Activated naive CD4-positive, alpha-beta T cell treated with anti-CD3 and anti-CD28 coated beads for 36 hours (primary cell): ENCODE measurements at places on chromosomes 5 and 9. TPM values are rescaled to one million over a fixed set of nuclear protein-coding genes. Genes with fewer than 3 reads are reported as not detected.

DNA sequence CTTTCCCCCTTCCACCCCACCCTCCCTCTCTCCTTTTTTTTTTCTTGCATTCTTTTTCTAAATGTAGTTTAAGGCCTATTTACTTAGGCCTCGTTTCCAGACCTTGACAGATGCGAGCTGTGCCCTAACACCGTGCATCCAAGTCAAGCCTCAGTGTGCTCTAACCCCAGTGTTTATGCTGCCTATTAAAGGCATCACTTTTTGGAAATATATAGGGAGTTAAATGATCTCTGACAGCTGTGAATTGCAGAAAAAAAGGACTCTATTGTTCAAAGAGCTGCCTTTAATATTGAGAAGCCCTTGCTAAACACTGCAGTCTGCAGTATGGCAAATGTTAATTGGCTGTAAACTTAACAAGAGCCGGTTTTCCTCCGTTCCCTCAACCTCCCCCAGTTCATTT lies 270.4 kb upstream of the TUT7 start:
- H3K4me3 ChIP-seq = no peak overlapping the region
- no peaks in the 10 kb centered on the region for H3K27me3 ChIP-seq
- no peak overlapping the region for H3K27ac ChIP-seq
- no peaks in the 10 kb centered on the region for H3K4me1 ChIP-seq
- H3K36me3 ChIP-seq = no peaks in the 10 kb centered on the region

- no peak overlapping the region for H3K27ac ChIP-seq
- DNase-seq = no peak
- no peak overlapping the region for H3K4me3 ChIP-seq
Observed at GRCh38 chr9:78831726-78832125, 534.8 kb downstream of the PSAT1 start.

- peaks cover 74% of the 10 kb centered on the region for H3K4me1 ChIP-seq
- H3K36me3 ChIP-seq = peaks cover 56% of the 10 kb centered on the region
Observed at GRCh38 chr5:157267761-157268480, 2.0 kb downstream of the CYFIP2 start.

DNA sequence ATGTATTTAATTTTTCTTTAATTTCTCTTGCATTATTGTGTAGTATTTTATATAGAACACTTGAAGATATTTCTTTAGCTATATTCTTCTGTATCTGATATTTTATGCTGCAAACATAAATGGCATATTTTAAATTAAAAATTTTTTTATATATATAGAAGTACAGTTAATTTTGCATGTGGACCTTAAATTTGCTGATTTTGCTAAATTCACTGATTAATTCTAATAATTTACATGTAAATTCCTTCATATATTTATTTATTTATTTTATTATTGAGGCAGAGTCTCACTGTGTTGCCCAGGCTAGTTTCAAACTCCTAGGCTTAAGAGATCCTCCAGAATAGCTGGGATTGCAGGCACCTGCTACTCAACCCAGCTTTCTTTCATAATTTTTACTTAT lies 276.9 kb downstream of the PRR16 start:
- H3K27me3 ChIP-seq = no peaks in the 10 kb centered on the region
- no peak overlapping the region for H3K27ac ChIP-seq
- H3K36me3 ChIP-seq = no peaks in the 10 kb centered on the region
- no peak overlapping the region for H3K4me3 ChIP-seq

The LURAP1L gene
- total RNA-seq = not detected

The C9orf57 gene
- not detected for total RNA-seq

DNA sequence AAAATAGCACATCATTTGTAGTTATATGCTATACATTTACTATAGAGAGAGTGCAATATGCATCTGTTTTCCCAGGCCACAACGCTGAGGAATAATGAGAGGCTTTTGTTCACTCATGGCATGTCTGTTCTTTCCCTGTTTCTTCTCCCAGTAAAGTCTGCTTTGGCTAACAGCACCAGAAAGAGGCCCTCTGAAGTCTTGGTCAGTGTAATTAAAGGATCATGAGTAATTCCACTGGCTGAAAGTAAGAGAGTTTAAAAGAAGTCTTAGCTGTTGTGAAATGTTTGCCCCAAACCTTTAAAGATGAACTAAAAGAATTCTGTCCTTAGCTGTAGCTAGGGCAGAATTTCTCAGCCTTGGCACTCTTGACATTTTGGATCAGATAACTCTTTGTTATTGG lies 228.8 kb downstream of the TLE4 start:
- H3K27ac ChIP-seq = no peak overlapping the region
- no peak overlapping the region for H3K4me3 ChIP-seq
- no peak for DNase-seq
- no peaks in the 10 kb centered on the region for H3K36me3 ChIP-seq
- no peaks in the 10 kb centered on the region for H3K27me3 ChIP-seq
- no peaks in the 10 kb centered on the region for H3K4me1 ChIP-seq

The SLC12A7 gene
- 13.6 TPM for total RNA-seq

The FGF1 gene
- not detected for total RNA-seq

DNA sequence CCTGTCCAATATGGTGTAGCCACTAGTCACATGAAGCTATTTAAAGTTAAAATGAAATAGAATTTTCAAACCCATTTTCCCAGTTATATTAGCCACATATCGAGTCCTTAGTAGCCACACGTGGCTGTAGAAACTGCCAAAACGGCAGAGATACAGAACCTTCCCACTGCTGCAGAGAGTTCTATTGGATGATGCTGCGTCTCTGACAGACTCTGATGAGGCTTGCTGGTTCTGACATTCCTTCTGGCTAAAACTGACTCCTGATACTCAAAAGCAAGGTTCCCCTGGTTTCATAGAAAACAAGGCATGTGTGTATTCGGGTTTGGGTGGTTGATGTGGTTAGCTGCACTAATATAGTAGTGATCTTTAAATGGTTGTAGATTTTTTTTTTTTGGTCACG lies 91.5 kb downstream of the TLE4 start:
- no peaks in the 10 kb centered on the region for H3K27me3 ChIP-seq
- DNase-seq = no peak
- peaks cover 25% of the 10 kb centered on the region for H3K4me1 ChIP-seq
- H3K4me3 ChIP-seq = no peak overlapping the region

DNA sequence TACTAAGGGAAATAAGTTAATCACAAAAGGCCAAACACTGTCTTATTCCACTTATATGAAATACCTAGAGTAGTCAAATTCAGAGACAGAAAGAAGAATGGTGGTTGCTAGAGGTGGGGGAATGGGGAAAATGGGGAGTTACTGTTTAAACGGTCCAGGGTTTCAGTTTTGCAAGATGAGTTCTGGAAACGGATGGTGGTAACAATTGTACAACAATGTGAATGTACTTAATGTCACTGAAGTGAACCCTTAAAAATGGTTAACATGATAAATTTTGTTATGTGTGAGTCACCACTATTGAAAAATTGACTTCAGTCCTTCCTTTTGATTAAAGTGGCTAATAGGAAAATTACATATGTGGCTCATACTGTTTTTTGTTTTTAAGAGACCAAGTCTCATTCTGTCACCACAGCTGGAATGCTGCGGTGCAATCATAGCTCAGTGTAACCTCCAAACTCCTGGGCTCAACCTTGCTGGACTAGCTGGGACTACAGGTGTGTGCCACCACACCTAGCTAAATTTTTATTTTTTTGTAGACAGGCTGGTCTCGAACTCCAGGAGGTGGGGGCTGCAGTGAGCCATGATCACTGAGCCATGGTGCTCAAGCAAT lies 8.7 kb downstream of the UBQLN1 start:
- peak overlapping the region; percentile 56 for H3K27ac ChIP-seq
- H3K4me3 ChIP-seq = no peak overlapping the region
- peaks cover 8% of the 10 kb centered on the region for H3K36me3 ChIP-seq
- peaks cover 71% of the 10 kb centered on the region for H3K4me1 ChIP-seq

DNA sequence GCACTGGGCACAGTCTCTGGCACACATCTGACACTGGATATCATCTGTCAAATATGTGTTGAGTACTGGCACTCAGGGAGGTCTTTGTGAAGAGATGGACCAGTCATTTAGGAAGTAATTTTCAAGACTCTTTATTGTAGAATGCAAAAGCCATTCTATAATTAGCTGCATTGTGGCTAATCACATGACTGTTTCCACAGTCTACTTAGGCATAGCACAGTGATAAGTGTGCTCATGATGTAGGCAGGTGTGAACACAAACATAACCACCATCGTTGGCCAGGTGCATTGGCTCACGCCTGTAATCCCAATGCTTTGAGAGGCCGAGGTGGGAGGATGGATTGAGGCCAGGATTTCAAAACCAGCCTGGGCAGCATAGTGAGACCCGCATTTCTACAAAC lies 62.2 kb downstream of the CFAP77 start:
- H3K36me3 ChIP-seq = no peaks in the 10 kb centered on the region
- H3K4me3 ChIP-seq = no peak overlapping the region
- H3K27ac ChIP-seq = no peak overlapping the region

The SMIM33 gene
- total RNA-seq = 0.37 TPM

DNA sequence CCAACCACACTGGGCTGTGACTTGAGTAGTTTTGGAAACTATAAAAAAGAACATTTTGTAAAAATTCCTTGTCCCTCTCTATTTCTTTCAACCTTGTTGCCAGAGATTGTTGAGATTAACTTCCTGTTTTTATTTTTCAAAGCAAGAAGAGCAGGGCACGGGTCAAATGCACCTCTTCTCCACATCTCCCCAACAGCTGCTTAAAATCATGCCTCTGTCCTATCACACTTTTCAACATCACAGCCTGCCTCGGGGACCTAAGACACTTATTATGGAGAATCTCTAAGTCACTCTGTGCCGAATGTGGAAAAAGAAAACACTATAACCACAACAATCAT lies 280.3 kb upstream of the TNC start:
- no peak overlapping the region for H3K4me3 ChIP-seq
- no peak for DNase-seq
- H3K36me3 ChIP-seq = no peaks in the 10 kb centered on the region

DNA sequence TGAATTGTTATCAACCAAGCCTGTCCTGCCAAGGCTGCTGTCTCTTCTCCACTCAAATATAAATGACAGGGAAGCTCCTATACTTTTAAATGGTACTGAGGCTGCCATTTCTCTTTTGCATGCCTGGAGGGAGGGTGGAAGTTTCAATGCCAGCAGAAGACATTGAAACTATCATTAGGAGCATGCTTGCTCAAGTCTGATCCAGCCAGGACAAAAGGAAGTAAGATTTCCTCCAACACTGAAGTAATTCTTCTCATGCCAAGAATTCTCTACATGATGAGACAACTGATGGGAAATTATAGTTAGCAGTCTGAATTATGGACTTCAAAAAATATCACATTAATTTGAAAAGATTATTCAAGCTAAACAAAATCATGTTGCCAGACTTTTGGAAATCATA lies 5.4 kb downstream of the SPINK6 start:
- no peaks in the 10 kb centered on the region for H3K4me1 ChIP-seq
- H3K27me3 ChIP-seq = peaks cover 8% of the 10 kb centered on the region
- H3K27ac ChIP-seq = no peak overlapping the region
- DNase-seq = no peak
- no peak overlapping the region for H3K4me3 ChIP-seq

DNA sequence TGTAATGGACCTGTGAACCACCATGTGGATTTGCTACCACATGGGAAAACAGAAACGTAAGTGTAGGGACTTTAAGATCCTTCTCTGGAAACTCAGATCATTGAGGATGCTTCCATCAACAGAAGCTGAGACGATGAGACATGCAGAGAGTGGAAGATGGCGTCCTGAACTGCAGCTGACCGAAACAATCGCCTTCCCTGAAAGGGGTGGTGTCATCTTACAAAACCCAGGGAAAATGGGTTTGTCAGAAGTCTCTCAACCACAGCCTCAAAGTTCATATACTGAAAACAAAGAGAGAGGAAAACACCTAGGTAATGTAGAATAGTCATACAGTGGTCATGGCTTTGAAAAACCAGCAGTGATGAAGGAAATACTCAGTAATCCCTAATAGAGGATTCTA lies 6.6 kb upstream of the PTPN3 start:
- H3K27ac ChIP-seq = no peak overlapping the region
- no peak for DNase-seq
- peaks cover 43% of the 10 kb centered on the region for H3K27me3 ChIP-seq
- no peaks in the 10 kb centered on the region for H3K36me3 ChIP-seq

The CD14 gene
- 0.14 TPM for total RNA-seq

The CENPK gene
- total RNA-seq = 83.1 TPM

The KIF4B gene
- total RNA-seq = 0.05 TPM

GRCh38 chr5:142013734-142014521 lies 1.1 kb upstream of the GNPDA1 start:
- peaks cover 75% of the 10 kb centered on the region for H3K4me1 ChIP-seq
- H3K36me3 ChIP-seq = peaks cover 31% of the 10 kb centered on the region
- H3K27me3 ChIP-seq = no peaks in the 10 kb centered on the region

DNA sequence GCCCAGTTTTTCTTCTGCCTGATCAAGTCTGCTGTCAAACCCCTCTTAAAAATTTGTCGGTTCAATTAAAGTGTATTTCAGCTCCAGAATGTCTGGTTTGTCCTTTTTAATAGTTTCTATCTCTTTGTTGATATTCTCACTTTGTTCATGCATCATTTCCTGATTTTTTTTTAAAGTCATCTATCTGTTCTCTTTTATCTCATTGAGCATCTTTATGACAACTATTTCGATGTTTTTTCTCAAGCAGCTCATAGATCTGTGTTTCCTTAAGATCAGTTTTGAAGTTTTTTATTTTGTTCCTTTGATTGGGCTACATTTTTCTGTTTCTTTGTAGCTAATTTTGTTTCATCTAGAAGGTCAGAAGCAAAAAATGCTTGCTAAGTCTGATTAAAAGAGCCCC lies 53.7 kb downstream of the FGD3 start:
- peak overlapping the region; percentile 5 for H3K4me3 ChIP-seq
- H3K27me3 ChIP-seq = no peaks in the 10 kb centered on the region
- no peak for DNase-seq
- peaks cover 78% of the 10 kb centered on the region for H3K4me1 ChIP-seq
- peak overlapping the region; percentile 90 for H3K27ac ChIP-seq

DNA sequence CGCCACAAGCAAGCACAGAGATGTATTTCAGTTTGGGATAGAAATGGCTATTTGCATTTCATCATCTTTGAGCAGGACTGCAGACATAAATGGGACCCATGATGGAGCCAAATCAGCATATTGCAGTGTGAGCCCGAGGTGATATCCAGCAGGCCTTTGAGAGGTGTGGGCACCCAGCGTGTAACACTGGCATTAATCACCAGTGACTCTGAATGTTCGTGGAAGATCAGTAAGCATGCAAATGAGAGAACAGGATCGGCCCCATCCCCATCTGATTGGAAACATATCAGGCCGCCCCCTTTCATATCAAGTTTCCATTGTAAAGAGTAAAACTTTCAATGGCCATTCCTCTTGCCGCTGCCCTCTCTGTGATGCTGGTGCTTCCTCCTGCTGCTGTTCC lies 84.0 kb downstream of the GTF3C4 start:
- H3K27ac ChIP-seq = no peak overlapping the region
- DNase-seq = no peak
- no peaks in the 10 kb centered on the region for H3K27me3 ChIP-seq
- H3K4me3 ChIP-seq = no peak overlapping the region
- no peaks in the 10 kb centered on the region for H3K4me1 ChIP-seq
- H3K36me3 ChIP-seq = no peaks in the 10 kb centered on the region

The ADGRD2 gene
- total RNA-seq = not detected

The ASPN gene
- not detected for total RNA-seq
